ENCODE measurements at places on chromosomes 3 and 15.

DNA sequence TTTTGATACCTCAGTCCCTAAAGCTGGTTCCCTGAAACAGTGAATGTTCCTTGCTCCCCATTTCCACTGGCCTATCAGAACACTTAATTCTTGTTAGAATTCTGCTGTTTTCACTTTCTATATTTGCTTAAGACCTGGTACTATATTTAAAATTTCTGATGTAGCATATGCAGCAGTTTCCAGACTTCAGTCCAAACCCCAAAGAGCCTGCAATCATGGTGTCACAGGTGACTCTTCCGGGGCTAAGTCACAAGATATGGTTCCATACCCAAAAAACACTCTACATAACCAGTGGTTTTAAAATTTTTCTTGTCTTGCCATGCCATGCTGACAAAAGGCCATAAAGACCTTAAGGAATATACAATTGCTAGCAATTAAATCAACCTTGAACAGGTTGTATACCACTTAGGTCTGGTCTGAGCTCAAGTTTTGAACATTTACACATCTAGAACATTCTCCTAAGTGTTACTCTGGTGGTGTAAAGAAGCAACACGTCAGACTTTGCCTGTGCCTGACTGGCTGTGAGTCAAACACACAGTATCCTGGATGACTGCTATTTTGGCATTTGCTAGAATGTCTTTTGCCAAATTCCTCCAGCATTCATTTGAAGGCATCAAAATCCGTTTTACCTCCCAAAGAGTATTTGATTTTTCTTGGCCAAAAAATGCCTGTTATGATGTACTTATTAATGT lies 160.0 kb downstream of the FRMD5 start:
- no peak for DNase-seq

- DNase-seq, result no peak
Observed at GRCh38 chr15:89371228-89372044, 36.8 kb upstream of the POLG start.

GRCh38 chr15:68227643-68228142 lies 1.8 kb downstream of the CLN6 start:
- DNase-seq, result no peak

DNA sequence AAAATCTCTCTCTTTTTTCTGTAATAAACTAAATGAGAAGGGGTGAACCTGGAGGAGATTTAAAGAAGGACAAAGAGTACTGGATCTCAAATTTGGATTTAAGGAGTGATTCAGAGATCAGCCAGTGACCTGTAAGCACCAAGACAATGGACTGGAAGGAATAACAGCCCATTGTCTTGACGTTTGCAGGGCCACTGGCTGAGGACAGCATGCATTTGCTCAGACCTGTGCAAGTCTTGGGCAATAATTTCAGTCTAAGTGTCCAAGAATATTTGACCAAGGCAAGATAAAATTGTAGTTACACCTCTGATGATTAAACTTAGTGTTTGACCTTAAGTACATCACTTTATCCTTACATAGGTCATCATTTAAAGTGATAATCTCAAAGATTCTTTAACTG lies 55.8 kb upstream of the OSTN start:
- DNase-seq, result no peak

- DNase-seq, result no peak
Observed at GRCh38 chr3:194686414-194686815, 732 bp downstream of the FAM43A start.

GRCh38 chr3:75237053-75237452 lies 427.1 kb upstream of the FRG2C start:
- DNase-seq, result no peak

DNA sequence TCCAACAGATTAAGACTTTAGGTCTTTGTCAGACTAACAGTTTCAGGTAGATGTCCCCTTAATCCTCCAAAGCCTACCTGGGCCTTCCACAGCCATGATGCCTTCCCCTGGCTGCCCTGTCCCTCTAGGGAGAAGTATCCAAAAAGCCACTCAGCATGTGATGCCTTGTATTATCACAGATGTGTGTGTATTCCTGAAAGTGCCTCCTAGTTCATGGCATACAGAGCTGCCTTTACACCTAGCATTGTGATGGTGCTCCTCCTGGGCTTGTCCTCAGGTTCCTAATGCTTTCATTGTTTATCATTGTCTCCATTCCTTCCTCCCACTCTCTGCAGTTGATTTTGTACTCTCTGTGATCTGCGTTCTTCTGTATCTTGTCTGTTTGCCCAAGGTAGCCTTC lies 43.6 kb downstream of the CMSS1 start:
- DNase-seq, result no peak

GRCh38 chr15:90465930-90466567 lies 63.7 kb upstream of the CRTC3 start:
- no peak for DNase-seq

DNA sequence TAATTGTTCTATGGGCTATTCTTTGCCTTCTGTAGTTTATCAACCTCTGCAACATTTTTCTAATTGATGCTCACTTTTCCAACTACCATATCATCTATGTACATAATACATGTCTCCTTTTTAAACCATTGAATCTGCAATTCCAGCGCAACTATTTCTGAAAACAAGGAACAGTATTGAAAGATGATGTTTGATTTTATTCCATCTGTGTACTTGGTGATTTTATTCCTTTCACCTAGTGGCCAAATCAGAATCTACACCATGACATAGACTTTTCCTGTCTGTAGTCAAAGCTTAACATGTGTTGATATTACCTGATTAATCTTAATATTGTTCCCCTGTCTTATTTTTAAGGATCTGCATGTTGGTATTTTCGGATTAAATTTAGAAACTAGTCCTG lies 13.0 kb downstream of the NKTR start:
- no peak for DNase-seq

DNA sequence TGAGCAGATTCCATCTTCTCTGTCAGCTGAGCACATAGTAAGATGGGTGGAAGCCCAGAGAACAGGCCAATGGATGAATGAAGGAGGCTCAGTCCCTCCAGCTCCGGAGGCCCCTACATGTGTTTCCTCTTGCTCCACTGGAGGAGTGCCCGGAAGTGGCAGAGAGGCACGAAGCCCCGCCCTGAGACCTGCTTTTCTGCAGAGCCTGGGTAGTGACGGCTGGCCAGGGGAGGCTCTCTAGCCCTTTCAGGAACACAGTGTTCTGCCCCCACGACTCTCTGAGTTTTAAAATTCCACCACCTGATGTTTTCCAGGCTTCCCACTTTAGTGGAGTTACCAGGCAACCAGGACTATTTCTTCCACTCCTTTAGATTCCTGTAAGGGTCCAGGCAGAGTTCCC lies 149.4 kb upstream of the SLC6A11 start:
- DNase-seq, result no peak

- DNase-seq, result no peak
Observed at GRCh38 chr3:128864351-128864811, 15.0 kb upstream of the ACAD9 start.

- DNase-seq, result no peak
Observed at GRCh38 chr3:63151897-63152296, 126.2 kb upstream of the SYNPR start.

DNA sequence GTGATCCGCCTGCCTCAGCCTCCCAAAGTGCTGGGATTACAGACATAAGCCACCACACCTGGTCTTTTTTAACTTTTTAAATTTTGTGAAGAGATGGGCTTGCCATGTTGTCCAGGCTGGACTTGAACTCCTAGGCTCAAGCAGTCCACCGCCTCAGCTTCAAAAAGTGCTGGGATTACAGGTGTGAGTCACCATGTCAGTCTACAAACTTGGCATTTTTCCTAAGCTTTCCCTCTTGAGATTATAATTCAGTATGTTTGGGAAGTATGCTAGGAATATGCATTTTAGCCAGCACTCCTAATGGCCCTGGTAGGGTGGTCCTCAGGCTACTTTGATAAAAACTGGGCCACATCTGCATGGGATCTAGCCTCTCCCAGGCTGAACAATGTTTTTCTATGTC lies 4.4 kb downstream of the WDR73 start:
- DNase-seq, result no peak

DNA sequence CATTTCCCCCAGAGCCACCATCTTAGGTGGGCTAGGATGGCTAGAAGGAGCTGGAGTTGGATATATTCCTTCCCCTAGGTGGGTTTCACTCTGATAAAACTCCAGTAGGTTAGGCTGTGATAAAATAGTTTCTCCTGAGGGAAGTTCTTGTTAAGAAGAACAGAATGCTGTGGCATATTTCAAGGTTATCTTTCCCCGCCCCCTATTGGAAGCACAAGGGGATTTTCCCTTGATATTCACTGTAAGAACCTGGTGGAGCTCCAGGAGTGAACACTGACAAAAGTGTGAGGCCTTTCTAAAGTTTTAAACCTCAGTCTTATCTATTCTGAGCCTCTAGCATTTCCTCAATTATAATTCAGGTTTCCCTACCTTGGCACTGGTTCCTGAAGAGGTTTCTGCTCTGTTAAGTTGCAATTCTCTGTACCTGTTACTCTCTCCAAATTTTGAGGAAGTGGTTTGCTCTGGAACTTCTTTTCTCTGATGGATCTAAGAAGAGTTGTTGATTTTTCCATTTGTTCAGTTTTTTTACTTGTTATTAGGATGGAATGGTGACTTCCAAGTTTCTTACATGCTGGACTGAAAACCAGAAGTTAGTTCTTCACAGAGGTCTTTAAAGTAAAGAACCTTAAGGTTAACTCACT lies 113.5 kb downstream of the GMPS start:
- no peak for DNase-seq

DNA sequence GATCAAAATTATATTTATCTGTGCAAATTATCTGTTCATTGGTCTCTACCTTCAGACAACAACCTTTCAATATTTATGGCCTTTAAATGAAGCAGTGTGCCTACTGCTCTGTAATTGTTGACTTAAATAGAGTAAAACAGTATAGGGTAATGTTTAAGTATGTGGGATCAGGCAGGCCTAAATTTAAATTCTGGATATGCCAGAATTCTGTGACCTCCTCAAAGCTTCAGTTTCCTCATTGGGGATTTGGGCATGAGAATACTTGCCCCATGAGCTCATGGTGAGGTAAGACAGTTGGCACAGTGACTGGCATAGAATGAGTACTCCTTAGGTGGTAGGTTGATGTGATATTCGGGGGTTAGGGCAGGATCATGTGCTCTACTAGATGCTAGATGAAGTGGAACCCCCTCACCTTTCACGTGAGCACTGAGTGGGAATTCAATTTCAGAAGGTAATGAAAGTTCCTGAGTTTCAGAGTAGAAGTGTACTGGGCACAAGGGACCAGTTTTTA lies 14.9 kb downstream of the ARL8B start:
- no peak for DNase-seq

DNA sequence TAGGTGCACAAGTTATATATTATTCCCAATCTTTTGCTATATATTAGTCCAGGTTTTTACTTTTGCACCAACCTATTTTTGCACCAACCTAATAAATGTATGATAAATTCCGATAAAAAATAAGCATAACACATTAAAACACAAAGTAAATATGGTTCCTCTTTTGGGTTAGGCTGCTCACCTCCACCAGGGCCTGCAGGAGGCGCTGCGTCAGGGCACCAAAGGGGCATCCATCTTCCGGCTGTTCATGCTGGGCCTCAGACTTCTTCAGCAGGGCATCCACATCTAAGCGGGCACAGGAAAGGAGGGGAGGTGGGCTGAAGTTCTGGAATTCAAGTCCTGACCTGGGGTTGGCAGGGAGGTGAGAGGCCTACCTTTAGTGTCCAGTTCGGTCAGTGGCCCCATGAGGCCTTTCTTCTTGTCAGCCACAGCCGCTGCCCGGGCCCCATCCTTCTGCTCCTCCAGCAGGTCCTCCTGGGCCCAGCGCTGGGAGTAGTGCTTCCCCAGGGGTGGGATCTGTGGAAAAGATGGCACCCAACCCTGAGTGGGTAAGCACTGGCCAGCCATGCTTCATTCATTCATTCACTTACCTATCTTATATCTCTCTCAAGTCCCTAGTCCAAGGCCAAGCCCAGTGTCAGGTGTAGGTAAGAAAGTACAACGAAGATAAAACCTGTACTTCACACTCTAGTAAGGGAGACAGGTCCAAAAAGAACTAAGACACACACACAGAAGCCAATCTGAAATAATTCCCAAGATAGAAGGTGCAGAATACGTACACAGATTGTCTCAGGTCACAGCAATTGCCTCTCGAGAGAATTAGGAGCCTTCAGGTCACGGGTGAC lies 5.2 kb downstream of the TADA3 start:
- no peak for DNase-seq

DNA sequence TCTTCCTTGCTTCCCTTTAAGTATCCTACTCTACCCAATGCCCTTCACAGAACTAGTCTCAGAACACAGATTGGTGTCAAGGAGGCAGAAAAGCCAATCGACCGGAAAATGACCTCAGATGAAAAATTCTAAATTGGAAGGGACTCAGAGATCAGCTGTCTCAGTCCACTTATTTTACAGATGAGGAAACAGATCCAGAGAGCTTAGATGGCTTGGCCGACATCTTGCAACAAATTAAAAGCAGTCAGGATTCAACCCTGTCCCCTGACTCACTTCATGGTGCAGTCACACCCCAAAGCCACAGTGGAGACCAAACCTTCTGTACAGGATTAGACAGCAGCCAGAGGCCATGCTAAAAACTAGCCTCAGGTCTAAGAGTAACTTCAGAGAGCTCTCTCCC lies 169.3 kb upstream of the BHLHE40 start:
- no peak for DNase-seq

DNA sequence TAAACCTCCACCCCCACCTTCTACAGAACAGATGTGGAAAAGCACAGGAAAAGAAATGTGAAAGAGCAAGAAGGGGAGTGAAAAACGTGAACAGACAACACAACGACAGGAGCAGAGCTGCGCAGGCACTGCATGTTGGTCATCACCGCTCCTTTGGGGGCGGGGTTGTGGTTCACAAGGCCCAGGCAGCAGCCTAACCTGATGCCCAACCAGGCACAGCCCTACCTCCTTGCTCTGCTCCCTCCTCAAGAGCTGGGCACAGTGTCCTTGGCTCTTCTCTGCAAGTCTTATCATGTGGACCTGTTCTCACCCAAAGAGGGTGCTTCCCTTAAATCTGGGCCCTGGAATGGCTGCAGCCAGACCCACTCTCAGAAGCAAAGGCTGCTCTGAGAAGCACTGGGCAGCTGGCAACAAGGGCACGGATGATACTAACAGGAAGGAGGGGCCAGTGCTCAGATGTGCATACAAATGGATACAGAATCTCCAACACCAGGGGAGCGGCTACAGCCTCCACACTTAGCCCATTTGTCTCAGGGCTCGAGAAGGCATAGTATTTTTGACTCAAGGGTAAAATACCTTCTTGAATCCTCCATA lies 64.6 kb downstream of the DHX30 start:
- no peak for DNase-seq

All from stimulated activated CD8-positive, alpha-beta memory T cell treated with anti-CD3 and anti-CD28 coated beads, Interleukin-2, amount 100 ng/mL, for 1 hour (primary cell).